ENCODE measurements at places on chromosomes 5 and 9.
A peak's percentile ranks its signal among the peaks of the same experiment; 100 is the strongest.

GRCh38 chr5:160421625-160422258, at the start of gene PTTG1:
PTTG1 (plus strand) TSS chr5:160421855; CDS start chr5:160422313, 458 bp downstream.
- DNase-seq = peak; percentile 96

DNA sequence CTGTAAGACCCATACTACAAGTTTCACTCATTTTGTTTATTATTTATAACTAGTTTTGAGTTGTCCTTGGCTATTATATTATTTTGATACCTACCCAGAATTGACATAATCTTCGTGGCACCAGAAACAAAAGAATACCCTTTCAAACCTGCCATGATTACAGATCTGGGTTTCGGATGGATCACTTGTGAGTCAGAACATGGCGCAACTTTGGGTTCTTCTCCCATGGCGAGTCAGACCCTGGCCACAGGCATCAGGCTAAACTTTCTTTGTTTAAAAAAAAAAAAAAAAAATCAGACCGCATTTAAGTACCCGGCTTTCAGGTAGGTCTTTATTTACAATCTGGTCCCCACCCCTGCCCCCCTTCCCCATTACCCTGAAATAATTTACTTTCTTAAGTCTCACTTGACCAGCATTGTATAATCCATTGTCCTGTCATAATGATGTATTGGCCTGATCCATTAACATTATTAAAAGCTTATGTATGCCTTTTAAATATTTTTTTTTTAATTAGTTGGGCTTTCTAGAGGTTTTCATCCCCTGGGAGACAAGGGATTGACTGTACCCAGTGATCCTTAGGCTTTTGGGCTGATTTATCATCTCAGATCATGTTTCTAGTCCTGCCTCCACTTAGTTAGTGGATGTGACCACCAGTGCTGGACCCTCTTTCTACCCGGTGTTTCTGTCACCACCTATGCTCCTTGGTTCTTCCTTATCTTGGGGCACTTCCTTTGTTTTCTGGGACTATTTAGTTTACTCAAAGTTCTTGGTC, 43.9 kb downstream of the F2RL2 start:
- DNase-seq = no peak

DNA sequence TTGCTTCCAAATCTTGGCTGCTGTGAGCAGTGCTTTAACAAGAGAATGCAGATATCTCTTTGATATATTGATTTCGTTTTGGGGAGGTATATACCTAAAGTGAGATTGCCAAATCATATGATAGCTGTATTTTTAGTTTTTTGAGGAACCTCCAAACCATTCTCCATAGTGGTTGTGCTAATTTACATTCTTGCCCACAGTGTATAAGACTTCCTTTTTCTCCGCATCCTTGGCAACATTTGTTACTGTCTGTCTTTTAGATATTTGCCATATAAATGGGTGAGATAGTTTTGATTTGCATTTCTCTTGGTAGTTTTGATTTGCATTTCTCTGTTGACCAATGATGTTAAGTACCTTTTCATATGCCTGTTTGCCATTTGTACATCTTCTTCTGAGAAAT, 10.0 kb upstream of the PLK2 start:
- no peak for DNase-seq

DNA sequence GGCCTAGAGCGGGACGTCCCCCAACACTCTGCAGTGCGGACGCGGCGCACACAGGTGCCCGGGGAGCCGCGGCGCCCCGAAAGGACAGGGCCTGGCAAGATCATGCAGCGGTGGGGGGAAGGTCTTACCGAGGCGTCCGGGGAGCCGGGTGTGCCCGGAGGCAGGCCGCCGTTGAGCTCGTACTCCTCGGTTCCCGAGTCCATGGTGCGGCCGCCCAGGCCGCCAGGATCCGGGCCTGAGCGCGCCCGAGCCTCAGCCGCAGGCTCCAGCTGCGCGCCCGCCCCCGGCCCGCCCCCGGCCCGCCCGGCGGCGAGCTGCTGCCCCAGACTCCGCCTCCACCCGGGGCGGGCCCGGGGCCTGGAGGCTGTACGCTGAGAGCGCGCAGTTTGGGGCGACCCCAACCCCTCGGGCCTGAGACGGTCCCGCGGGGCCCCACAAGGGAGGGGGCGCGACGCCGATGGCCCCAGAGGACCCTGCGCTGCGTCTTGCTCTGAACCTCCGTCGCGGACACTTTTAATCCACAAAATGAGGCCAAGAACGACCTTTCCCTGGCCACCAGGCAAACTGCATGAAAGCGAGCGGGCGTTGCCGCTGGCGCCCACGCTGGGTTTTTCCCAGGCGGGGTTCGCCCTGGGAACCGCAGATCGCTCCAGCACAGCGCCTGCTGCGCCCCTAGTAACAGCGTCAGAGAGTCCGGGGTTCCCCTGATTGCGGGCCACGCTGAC, at the start of gene NINJ1:
Gene NINJ1, minus strand, starts transcription at position 237 of the 725 bp plus-strand sequence. Its CDS starts 34 bp downstream, at position 203.
- DNase-seq = no peak

- DNase-seq = no peak
Observed at GRCh38 chr5:40682154-40683017, 2.7 kb downstream of the PTGER4 start.

DNA sequence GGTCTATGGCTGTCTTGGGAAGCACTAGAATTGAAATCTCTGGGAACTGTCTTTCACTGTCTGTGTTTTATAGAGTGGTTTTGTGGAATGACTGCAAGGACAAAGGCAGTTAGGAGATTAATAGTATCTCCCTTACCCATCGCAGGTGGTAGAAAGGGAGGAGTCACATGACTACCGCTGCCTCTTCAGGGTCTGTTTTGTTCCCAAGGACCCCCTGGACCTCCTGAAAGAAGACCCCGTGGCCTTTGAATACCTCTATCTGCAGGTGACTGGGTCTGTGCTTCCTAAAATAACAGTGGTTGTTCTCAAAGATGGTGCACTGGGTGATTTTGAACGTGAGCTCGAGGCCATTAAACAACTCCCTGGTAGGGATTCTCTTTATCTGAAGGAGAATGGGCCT, 22.8 kb upstream of the TRMT10B start:
- DNase-seq = no peak

DNA sequence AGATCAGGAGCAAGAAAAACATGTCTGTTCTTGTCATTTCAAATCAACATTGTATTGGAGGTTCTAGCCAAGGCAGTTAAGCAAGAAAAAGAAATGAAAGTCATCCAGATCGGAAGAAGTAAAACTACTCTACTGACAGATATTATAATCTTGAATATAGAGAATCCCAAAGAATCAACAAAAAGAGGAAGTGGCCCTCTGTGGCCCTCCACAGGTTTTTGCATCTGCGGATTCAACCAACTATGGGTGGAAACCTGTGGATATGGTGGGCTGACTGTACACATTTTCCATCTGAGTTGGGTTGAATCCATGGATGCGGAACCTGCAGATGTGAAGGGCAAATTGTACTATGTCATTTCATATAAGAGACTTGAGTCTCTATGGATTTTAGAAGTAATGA, 35.1 kb downstream of the GAS1 start:
- DNase-seq = no peak

Measured in suprapubic skin (tissue), 4 donors.